ENCODE measurements at places on chromosomes 5 and 9.

DNA sequence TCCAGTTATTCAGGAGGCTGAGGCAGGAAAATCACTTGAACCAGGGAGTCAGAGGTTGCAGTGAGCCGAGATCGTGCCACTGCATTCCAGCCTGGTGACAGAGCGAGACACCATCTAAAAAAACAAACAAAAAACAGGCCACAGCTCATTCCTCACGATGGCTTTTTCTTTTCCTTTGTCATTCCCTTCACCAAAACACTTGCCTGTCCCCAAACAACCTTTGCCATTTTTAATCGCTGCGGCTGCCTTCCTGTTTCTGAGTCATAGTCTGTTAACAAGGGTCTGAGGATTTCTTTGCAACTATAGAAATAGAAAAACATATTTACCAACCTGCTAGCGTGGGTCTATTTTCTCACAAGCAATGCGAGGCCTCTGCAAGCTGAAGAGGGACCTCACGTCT, 123.0 kb upstream of the FSTL4 start:
- DNase-seq, result peak; percentile 31

DNA sequence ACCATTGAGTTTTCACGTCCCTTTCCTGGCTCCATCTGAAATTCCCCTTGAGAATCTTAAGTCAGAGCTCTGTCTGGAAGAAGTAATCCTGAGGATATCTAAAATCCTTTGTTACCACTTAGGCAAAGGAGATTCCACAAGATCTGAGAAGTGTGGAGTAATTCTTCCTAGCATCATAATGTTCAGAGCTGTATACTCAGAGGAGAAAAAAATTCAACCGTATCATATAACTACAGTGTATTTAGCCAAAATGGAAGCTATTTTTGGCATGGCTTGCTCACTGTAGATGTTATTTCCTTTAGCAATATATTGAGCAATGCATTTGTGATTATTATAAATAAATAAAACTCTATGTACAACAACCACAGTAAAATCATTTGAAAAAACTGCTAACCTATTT, 1858.4 kb downstream of the EFNA5 start:
- no peak for DNase-seq

DNA sequence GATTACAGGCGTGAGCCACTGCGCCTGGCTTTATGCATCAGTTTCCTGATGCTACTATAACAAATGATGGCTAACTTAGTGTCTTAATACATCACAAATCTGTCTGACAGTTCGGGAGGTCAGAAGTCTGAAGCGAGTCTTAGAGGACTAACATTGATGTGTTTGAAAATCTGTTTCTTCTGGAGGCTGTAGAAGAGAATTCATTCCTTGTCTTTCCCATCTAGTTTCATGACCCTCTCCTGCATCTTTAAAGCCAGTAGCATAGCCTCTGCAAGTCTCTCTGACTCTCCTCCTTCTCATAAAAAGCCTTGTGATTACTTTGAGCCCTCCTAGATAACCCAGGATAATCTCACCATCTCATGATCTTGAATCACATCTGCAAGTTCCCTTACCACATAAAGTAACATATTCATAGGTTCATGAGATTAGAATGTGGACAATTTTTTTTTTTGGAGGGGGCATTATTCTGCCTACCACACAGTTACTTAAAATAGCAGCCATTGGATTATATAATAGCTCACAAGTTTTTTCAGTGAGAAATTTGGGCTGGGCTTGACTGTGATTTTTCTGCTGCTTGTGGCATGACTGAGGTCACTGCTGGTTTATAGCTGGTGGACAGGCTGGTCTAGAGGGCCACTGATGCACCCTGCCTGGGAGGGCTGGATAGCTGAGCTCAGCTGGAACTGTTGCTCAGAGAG, 134.8 kb downstream of the FBXL7 start:
- DNase-seq, result no peak

DNA sequence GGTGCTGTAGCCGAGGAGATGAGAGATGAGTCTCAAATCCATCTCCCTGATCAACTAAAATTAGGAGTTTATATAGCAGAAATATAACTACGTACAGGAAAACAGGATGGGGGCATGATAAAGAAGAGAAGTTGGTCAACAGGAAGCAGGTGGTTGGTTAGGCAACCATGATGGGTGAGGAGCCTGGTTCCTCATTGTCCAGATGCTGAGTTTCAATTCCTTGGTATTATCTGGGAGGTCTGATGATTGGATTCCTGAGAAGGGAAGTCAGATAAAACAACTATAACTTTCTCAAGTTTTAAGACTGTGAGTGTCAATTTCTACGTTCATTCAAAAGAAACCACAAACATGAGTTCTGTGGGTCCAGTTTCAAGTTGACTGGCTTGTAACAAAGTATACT, 323.9 kb downstream of the MTRR start:
- DNase-seq, result no peak
